ENCODE measurements at places on chromosomes 16 and 17.

- DNase-seq = no peak
Observed at GRCh38 chr17:46163929-46164594, 29.2 kb downstream of the KANSL1 start.

DNA sequence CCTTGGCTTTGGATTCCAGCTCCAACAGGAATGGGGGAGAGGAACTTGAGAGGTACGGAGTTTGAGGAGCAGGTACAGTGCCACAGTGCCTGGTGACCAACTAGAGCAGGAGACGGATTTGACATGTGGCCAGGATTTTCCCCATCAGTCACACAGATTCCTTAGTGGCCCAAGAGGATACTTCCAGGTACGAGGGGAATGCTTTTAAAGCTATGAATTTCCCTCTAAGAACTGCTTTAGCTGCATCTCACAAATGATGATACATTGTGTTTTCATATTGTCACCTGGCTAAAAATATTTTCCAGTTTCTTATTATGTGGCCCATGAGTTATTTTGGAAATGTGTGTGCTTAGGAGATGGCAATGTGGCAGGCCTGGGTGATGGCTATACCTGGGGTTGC lies 98.3 kb downstream of the ABCC6 start:
- DNase-seq = no peak

- DNase-seq = no peak
Observed at GRCh38 chr17:4897198-4897687, 2.1 kb upstream of the C17orf107 start.

DNA sequence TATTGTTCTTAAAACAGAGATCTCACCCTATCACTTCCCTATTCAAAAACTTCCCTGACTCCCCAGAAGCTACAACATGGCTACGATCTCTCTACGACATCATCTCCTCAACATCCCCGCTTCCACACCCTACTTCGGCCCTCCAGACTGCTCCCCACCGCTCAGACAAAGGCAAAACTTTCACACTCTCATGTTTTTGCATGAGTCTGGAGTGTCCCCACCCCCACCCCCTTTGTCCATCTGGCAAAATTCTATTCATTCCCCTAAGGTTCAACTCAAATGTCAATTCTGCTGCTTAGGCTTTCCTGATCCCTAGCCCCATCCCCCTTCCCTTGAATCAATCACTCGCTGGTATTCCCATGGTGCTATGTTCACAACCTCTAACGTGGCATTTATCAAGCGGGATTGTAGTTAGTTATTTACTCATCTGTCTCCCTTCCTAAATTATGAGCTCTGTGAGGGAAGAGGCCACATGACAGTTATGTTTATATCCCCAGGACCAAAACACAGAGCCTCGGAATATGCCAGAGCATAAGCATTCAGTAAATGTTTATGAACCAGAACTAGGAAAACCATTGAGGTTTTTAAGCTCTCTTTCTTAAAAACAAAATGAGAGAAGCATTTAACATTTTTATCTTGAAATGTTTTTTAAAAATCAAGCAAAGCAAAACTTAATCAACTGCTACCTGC lies 55.9 kb downstream of the STX8 start:
- no peak for DNase-seq

DNA sequence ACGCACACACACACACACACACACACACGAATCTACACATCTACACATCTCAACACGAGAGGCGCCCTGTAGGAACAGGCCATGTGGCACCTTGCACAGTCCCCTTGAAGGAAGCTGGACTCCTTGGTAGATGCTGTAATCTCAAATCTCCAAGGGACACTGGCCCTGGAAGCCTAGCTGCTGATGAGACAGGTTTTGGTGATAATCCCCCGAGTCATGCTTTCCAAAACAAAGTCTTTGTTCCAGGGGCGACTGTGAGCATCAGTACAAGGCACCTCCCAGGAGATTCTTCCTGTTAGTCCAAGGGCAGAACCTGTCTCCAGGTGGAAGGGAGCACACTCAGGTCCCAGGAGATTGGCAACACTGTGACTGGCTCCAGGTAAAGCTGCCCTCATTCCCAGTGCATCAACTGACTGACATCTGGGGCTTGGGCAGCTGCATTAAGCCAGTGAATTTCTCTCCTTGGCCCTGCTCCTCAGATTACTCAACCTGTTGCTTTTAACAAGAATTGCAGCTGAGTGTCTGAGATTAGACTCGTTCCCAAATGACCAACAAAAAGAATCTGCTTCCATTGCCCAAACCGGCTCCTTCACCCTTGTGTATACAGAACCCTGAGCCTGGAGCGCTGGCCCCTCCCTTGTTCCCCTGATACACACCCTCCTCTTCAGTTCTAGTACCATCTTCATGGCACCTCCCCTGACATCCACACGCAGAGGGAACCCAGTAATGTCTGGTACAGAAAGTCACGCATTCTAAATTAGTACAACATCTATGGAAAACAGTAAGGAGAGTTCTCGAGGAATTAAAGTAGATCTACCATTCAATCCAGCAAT lies 13.9 kb upstream of the TNRC6C start:
- DNase-seq = no peak

GRCh38 chr17:33371377-33371776 lies 78.3 kb upstream of the ASIC2 start:
- DNase-seq = no peak

DNA sequence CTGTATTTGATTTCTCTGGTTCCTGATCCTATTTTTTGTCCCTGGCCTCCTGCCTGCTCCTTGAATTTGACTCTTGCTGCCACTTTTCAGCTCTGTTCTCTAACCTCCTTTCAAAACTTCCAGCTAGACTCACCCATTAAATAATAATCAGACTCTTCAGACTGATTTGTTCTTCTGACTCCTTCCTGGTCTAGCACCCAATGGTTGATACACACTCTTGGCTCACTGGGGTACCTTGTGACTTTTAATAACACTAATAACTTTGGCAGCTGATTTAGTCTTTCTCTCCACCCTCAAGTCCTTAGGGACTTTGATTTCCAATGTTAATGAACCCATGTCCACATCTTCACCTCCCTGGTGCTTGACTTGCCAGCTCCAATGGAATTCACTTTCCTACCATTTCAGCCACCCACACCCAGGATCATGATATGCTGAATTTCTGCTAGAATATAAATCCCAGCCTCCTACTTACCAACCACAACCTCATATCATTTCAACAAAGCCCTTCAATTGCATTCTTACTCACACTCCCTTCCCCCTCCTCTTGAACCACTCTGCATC lies 19.7 kb upstream of the C16orf82 start:
- DNase-seq = no peak

GRCh38 chr17:57404073-57404472 lies 147.8 kb downstream of the MSI2 start:
- DNase-seq = no peak

- DNase-seq = no peak
Observed at GRCh38 chr17:38742411-38743308, 5.5 kb downstream of the PCGF2 start.

GRCh38 chr17:60392845-60393702 lies 1.1 kb upstream of the USP32 start:
- DNase-seq = no peak

GRCh38 chr16:27437946-27438345 lies 36.0 kb downstream of the IL21R start:
- no peak for DNase-seq

Measured in WTC11 (cell line).